ENCODE measurements at places on chromosomes 11 and 22.

- peak; percentile 37 for DNase-seq
Measured at GRCh38 chr22:41576877-41577276, 12.8 kb downstream of the PMM1 start.

- DNase-seq: no peak
Measured at GRCh38 chr11:76221365-76221764, 15.1 kb upstream of the WNT11 start.

DNA sequence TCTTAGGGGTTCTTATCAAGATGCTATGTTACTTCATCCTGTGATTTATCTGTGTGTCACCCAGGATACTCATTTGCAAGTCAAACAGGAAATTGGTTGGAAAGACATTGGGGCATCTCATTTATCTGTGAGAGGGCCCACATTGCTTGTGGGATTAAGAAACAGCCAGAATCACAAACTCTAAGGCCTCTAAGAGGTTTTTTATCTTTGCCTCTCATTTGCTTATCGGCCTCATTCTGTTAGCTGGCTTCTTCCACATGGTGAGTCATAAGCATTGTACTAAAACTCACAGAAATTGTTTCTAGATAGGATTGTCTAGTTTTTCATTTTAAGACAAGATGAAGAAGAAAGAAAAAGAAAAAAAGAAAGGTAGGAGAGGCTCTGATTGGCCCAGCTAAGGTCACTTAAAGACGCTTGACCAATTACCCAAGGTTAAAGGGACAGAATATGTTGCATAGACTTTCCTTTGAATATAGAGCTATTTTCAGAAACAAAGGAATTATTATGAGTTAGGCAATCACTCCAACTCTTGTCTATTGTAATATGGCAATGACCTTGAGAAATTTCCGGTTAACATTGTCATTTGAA is 121.9 kb downstream of the ARHGAP42 start:
- no peak for DNase-seq

DNA sequence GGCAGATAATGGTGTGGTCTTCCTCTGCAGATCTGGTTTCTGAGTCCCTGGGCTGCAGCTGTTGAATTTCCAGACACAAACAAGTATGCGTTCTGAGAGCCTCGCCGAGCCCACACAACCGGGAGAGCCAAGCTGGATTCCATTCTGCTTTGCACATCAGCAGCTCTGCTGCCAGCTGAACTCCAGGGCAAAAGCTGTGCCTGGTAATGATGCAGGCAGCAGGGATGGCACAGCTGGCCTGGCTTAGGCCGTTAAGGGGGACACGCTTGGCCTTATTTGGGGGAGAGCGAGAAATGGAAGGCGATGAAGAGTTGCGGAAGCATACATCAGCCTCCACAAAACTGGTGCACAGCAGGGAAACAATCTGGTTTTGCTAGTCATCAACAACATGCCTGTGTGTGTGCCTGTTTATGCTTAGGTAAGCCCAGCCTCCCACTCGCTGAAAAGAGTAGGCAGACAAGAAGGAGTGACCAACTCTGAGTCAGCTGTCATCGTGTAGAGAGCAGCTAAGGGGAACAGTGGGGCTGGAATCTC is 25.1 kb downstream of the ADAMTS8 start:
- DNase-seq: no peak

DNA sequence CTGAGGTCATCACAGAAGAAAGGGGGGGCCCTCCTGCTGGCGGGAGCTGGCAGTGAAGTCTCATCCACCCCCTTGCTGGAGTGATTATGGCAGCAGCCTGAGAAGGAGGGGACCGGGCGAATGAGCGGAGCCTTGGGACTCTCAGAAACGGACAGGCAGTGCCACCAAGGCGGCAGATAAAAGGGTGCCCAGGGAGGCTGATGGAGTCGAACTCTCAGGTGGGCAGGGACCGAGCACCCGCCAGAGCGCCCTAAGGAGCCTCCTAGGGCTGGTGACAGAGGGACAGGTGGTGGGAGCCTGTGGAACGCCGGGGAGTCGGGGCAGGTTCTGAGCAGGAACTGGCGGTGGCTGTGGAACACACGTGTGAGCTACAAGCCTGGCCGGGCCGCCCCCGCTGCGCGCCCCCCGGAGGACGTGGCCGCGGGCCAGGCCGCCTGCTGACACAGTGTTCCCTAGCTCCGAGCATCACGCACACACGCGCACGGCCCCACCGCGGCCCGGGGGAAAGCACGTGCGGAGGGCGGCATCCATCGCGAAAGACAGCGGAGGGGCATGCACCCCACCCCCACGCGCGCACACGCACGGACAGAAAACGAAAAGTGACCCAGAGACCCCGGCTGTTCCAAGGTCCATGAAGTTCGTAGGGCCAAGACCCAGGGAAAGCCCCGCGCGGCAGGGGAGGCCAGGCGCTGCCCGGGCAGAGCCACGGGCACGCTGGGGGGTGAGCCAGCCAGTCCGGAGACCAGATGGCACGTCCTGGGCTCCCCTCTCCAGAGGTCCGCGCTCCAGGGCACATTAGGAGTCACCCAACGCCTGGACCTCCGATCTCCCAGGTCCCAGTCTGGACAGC is 1.0 kb downstream of the VWCE start:
- DNase-seq: peak; percentile 54

DNA sequence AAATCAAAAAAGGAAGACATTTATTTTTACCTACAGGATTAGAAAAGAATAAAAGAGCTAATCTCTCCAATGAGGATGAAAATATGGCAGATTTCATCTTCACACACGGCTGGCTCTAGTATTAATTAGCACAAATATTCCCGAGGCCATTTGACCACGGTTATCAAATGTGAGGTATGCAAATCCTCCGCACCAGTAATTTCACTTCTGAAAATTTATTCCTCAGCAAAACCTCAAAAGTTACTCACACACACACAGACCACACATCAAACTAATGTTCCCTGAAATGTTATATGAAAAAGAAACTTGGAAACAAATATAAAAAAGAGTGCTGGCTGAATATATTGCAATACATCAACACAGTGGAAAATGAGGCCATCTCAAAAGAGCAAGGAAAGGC is 32.8 kb downstream of the CELSR1 start:
- no peak for DNase-seq

DNA sequence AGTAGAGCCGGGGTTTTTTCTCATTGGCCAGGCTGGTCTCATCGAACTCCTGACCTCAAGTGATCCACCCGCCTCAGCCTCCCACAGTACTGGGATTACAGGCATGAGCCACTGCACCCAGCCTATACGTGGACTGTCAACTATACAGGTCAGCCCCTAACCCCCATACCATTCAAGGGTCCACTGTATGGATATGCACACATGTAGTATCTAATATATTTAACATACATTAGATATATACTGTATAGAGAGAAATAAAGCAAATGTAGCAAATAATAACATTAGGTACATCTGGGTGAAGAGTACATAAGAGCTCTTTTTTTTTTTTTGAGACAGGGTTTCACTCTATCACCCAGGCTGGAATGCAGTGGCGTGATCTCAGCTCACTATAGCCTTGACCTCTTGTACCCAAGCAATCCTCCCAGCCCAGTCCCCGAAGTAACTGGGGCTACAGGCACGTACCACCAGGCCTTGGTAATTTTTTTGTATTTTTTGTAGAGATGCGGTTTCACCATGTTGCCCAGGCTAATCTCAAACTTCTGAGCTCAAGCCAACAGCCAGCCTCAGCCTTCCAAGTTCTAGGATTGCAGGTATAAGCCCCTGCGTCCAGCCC is 1.5 kb upstream of the ATP5MGL start:
- DNase-seq: no peak

DNA sequence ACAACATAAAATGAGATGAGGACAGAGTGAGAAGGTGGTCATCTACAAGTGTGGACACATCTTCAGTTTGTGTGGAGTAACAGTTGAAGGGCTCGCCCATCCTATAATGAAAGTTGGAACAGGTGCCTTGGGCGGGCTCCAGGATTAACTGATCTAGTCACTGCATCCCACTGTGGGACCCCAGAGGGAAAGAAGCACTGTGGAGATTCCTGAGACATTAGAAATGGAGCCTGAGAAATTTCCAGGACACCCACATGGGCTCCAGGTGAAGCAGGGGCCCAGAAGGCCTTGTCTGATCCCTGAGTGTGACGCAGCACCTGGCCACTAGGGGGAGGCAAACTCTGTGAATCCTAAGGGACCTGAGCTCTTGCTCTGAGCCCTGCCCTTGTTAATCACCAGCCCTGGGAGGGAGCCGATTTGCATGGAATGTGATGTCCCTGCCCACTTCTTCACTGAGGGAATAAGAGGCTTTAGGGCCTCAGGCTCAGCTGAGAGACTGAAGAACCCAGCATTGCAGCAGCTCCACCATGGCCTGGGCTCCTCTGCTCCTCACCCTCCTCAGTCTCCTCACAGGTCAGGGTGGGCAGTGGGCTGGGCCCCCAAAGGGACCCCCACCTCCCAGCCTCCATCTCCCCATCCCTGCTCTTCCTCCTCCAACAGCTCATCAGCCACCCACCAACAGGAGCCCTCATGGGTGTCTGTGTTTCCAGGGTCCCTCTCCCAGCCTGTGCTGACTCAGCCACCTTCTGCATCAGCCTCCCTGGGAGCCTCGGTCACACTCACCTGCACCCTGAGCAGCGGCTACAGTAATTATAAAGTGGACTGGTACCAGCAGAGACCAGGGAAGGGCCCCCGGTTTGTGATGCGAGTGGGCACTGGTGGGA is 98.4 kb downstream of the VPREB1 start:
- DNase-seq: peak; percentile 77

GRCh38 chr11:46380340-46381047 is 975 bp upstream of the MDK start:
- peak; percentile 75 for DNase-seq

- DNase-seq: no peak
Measured at GRCh38 chr11:67023957-67024353, 1.0 kb downstream of the SYT12 start.

GRCh38 chr11:18493310-18493709 is 33.4 kb downstream of the TSG101 start:
- no peak for DNase-seq

DNA sequence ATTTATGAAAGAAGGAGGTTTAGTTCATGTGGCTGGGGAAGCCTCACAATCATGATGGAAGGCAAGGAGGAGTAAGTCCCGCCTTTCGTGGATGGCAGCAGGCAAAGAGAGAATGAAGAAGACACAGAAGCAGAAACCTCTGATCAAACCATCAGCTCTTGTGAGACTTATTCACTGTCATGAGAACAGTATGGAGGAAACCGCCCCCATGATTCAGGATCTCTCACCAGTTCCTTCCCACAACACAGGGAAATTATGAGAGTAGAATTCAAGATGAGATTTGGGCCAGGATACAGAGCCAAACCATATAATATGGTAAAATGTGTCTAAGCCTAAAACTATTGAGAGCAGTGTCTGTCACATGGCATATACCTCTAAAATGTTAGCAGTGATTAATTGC is 503.8 kb upstream of the CCDC179 start:
- no peak for DNase-seq
